ENCODE measurements at places on chromosomes 3 and 15.

DNA sequence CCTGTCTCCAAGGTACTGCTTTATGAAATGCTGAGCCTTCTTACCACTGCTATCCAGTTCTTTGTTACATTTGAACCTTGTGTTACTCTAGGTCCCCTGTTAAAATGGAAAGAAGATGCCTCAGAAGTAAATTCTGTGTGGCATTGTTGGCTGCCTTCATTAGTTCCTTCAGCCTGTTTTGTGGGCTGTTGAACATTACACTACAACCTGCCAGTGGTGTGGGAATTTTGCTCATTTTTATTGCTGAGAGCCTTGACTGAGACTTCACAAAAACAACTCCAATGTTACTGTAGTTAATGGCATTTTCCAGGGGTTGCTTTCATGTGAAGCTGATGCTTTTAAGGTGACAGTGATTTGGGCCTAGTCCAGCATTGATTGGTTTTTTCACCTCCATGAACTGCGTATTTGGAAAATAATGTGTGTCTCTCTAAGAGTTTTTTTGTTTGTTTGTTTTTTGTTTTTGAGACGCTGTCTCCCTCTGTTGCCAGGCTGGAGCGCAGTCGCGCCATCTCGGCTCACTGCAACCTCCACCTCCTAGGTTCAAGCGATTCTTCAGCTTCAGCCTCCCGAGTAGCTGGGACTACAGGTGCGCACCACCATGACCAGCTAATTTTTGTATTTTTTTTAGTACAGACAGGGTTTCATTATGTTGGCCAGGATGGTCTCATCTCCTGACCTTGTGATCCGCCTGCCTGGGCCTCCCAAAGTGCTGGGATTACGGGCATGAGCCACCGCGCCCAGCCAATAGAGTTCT is 4.3 kb downstream of the MAPK6 start:
- DNase-seq: no peak

- no peak for DNase-seq
These were observed 108.2 kb upstream of the MBNL1 start for GRCh38 chr3:152160350-152161011.

GRCh38 chr3:33202711-33203457 is 15.7 kb downstream of the SUSD5 start:
- DNase-seq: no peak

DNA sequence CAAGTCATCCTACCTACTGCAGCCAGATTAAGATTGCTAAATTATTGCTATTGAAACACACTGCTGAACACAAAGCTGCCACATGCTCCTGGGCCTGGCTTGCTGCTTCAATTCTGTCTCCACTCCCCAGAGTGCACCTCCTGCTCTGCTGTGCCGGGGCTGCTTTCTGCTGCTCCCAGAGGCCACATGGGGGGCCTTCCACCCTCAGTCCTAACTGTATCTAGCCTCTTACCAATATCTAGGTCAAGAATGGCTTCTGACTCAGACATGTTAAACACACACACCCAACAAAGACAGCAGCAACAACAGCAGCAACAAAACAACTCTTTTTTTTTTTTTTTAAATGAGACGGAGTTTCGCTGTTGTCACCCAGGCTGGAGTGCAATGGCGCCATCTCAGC is 33.0 kb downstream of the MYZAP start:
- DNase-seq: no peak

DNA sequence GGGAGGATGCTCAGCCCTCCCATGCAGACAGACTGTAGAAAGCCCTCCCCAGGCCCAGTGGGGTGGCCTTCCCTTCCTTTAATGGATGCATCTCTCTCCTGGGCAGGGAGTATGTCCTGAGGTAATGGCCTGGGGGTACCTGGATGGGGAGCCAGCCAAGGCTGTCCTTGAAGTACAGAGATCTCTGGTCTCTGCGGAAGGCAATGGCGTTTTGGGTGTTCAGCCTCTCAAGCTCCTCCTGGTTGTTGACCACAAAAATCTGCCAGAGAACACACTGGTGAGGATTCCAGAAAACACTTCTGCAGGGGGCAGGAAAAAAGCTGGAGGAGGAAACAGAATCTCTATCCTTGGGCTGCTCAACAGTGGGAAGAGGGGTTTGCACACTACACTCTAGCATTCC is 28.9 kb downstream of the EAF1 start:
- no peak for DNase-seq

DNA sequence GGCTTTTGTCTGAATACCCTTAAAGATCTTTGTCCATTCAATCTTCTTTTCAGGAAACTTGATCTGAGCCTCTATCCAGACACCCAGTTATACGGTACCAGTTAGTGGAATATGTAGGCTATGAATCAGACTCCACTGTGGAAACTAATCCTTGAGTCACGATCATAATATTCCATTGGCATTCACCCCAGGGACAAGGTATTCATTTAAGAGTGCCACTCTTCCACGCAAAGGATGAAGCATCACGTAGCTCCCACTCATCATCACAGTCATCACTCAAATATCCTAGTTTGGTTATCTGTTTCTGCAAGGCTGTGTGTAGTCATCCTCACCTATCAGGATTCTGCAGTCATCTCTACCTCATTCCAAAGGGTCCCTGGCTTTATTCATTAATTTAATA is 85.6 kb downstream of the NEDD4 start:
- peak; percentile 28 for DNase-seq

GRCh38 chr15:53869044-53869805 is 109.0 kb upstream of the UNC13C start:
- DNase-seq: peak; percentile 3

DNA sequence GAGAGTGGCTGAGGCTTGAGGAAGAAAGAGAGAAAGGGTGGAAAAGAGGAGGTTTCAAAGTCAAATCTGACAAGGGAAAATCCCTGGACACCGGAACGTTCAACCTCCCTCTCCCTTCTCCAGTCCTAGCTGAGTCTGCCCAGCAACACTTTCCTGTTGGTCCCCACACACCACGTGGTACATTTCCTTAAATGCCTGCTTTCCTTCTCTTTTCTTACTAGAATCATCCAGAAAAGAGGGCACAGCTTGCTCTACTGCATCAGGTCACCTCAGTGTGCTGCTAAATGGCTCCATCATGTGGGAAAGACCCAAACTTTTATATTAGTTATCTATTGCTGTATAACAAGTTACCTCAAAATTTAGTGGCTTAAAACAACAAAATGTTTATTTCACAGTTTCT is 181.2 kb downstream of the NECTIN3 start:
- peak; percentile 29 for DNase-seq

DNA sequence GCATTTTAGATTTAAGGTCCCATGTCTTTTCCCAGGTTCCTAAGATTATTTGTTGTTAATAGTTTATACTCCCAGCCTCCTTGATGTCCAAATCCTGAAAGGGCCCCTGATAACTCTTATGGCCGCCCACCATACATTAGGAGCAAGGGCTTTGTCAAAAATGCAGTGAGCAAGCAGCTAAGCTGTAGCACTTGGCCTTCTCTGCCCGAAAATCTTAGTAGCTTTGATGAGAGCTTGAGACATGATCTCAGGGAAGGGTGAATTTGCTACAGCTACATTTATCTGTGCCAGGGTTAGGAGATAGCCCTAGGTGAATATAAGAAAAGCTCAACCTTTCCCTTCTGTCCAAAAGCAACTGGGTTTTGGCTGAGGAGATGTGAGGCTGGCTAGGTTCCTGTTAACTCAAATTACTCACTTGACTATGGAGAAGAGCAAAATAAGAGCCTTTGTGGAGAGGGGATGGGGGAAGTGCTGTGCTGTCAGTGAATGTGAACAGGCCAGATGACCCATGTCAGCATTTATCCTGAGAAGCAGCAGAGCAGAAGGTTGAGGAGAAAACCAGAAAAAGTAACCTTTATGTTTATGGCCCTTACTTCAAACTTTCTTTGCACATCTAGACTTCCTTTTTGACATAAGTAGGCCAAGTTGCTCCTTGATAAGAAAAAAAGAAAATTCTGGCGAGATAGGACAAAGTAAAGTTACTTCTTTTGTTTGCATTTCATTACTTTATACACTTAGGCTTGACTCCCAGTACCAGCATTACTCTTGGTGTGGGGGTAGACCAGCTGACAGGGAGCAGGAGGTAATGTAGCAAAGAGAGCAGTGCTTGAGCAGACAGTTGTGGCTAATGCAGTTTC is 21.1 kb downstream of the MAPK6 start:
- no peak for DNase-seq

- DNase-seq: peak; percentile 45
These were observed 26.5 kb downstream of the RTP1 start for GRCh38 chr3:187223799-187224198.

DNA sequence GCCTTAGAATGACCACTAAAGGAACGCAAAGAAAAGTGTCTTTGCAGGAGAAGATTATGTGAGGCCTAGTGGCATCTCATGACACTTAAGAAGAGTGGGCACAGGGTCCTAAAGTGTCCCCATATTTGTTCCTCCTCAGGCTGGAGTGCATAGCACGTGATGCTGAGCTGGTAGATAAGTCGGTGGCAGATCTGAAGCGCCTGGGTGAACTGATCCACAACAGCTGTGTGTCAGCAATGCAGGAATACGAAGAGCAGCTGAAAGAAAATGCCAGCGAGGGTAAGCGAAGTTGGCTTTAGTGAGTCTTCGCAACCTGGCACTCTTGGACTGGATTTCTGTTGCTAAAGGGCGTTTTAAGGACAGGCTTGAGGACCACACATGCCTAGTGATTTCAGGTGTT is 92.6 kb downstream of the CHD2 start:
- no peak for DNase-seq

- DNase-seq: no peak
These were observed 30.3 kb downstream of the TPRA1 start for GRCh38 chr3:127560051-127560787.

DNA sequence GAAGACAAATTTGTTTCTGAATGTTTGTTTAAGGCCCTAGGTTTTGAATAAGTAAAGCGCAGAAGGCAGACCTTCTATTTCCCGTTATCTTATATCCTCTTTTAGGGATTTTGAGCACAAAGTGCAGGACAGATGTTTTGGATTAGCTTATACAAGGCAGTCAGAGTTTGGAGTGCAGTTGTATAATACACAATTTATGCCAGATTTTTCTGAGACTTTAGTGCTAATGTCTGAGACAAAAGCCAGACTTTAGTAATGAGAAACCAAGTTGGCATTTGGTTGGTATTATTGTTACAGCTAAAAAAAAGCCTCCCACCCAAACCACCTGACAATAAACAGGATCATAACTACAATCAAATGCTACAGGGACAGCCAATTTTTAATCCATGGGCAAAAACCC is 309.9 kb upstream of the SATB1 start:
- no peak for DNase-seq

GRCh38 chr3:142929890-142930289 is 33.6 kb downstream of the PAQR9 start:
- no peak for DNase-seq

DNA sequence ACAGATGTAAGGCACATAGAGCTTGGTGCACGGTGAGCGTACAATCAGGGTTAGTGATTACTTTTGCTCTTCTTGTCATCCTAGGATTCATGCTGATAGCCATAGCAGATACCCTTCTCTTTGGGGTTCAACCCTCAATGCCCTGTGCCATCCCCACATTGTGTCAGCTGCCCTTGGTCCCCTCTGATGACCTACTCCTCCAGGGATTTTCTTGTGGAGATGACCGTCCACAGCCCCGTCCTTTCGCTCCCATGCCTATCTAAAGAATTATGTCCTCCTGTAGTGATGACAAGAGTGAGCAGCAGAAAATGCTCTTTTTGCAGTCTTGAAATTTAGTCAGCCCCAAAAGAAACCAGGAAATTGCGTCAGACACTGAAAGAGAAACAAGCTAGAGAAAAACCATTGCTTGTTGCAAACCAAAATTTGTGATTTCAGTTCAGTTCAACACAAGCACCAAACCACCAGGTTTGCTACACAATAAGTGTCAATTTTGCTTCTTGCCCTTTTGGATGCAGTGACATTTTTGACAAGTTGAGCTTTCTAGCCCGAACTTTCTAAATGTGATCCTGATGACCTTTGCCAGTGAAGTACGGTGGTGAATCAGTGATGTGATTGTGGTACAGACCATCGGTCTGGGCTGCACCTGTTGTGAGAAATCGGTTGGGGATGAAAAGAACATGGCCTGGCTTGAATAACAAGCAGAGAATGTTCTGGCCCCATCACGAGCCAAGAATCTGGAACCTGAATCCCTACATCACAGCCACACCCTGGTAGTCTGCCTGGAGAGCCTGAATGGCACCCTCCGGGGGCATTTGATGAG is 41.3 kb downstream of the CMTM7 start:
- DNase-seq: no peak

DNA sequence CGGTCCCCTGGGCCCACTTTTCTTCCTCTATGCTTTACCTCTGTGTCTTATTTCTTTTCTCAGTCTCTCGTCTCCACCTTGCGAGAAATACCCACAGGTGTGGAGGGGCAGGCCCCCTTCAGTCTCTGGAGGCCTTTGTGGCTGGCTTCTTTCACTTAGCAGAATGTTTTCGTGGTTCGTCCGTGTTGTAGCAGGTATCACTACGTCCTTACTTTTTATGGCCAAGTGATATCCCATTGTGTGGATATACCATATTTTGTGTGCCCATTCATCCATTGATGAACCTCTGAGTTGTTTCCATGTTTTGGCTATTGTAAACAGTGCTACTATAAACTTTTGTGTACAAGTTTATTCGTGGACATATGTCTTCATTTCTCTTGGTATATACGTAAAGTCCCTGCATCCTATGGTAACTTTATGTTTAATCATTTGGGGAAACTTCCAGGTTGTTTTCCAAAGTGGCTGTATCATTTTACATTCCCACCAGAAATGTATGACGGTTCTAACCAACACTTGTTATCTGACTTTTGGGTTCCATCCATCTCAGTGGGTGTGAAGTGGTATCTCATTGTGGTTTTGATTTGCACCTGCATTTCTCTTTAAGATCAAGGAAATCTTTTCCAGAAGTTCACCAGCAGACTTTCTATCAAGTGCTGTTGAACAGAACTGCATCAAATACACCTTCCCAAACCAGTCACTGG is 5.6 kb downstream of the PIGZ start:
- DNase-seq: no peak

GRCh38 chr3:172171396-172172075 is 132.2 kb downstream of the FNDC3B start:
- DNase-seq: no peak

GRCh38 chr15:66900586-66901310 is 164.7 kb upstream of the SMAD3 start:
- DNase-seq: no peak

DNA sequence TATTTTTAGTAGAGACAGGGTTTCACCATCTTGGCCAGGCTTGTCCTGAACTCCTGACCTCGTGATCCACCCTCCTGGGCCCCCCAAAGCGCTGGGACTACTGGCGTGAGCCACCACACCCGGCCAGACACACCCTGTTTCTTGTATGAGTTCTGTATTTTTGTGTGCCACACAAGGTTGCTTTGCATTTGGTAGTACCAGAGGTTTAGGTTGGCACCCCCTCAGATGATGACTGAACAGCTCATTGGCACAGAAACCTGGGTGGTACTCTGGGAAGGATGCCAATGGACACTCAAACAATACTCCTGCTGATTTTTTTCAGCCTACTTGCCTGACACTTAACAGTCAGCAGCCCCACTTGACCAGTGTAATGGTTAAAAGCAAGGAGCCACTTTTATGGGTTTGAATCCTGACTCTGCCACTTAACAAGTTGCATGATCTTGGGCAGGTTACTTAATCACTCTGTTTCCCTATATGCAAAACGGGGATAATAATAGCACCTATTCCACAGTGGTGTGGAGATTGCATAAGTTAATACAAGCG is 39.2 kb upstream of the BCL2A1 start:
- DNase-seq: peak; percentile 30
